C1 segment of cervical spinal cord (tissue), 14 donors: ENCODE measurements at places on chromosomes 5 and 9.

DNA sequence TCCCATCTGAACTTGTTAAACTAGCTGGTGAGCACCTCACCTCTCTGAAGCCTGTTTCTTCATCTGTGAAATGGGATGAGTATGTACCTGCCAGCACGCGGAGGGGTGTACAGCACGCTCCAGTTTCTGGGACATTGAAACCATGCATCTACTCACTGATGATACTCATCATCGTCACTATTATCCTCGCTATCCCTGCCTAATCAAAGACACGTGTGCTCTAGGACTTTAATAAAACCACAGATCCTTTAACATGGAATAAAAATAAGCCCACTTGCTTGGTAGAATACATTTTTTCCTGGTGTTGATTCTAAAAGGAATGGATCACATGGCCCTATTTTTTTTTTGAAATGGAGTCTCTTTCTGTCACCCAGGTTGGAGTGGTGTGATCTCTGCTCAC lies 37.3 kb upstream of the POMT1 start:
- no peak for DNase-seq

DNA sequence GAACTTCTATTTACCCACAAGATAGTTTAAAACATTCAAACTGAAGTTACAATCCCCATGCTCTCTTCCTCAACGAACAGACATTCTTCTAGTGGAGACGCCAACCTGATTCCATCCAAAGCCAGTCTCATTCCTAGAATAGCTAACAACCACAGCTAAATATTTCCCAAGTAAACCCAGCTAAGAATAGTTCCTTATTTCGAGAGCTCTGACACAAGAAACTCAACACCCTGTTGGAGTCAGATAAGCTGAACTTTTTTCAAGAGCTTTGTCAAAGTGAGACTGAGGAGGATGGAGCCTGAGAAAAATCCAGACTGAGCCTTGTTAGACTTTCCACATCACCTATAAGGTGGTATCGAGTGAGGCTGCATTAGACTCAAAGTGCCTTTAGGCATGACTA lies 56.7 kb upstream of the RPS23 start:
- DNase-seq: no peak

GRCh38 chr9:94624629-94625028 lies 14.7 kb downstream of the FBP1 start:
- no peak for DNase-seq

DNA sequence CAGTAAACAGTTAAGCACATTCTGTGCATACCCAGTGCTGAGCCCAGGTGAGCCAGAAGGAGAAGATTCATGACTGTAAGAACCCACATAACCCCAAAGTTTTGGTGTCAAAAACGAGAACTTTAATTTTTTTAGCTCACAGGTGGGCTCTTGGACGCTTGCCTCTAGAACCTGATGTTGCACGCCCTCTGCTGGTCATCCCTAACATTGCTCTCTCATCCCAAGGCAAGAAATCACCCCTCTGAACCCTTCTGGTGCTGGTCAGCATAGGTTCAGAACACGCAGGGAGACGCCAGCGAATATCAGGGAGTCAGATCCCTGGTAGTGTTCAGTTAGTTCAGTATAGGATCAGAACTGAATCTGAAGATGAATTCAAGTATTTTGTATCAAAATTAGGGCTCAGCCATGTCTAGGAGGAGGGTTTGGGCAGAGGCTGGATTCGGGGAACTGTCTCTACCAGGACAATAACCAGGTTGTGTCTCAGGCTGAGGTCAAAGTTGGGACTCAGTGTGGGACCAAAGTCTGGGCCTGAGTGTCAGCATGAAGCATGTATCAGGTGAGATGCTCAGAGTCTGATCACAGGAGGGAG lies 4.1 kb upstream of the DNAJB5 start:
- no peak for DNase-seq

- DNase-seq: no peak
Measured at GRCh38 chr5:93278896-93279295, 302.1 kb downstream of the NR2F1-AS1 start.

- peak; percentile 74 for DNase-seq
Measured at GRCh38 chr5:176144508-176144907, 93.7 kb upstream of the SIMC1 start.
